ENCODE measurements at places on chromosomes 6 and 20.

GRCh38 chr6:139820210-139820609, 445.8 kb upstream of the CITED2 start:
- DNase-seq, result no peak

GRCh38 chr6:35895560-35895959, 25.3 kb downstream of the SRPK1 start:
- no peak for DNase-seq

DNA sequence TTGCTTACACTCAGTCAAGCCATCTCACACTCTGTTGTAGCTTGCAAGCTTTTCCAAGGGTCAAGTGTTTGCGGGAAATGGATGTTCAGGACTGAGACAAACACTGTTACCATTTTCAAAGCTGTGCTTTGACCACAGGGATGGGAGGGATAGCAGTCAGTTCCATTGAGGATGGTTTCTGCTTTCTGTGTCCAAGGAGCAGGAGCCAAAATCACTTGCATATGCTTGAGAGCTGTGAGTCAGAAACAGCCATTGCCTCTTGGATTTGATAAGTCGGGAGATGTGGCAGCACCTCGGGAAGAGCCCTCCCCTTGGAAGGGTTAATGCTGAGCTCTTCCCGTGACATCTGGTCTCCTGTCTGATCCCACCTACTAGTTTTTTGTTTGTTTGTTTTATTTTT, 85.2 kb downstream of the TCP11 start:
- no peak for DNase-seq

- DNase-seq, result no peak
These were observed 1.8 kb downstream of the PDRG1 start for GRCh38 chr20:31949877-31950646.

- no peak for DNase-seq
These were observed 117.9 kb upstream of the AKAP12 start for GRCh38 chr6:151121900-151122299.

DNA sequence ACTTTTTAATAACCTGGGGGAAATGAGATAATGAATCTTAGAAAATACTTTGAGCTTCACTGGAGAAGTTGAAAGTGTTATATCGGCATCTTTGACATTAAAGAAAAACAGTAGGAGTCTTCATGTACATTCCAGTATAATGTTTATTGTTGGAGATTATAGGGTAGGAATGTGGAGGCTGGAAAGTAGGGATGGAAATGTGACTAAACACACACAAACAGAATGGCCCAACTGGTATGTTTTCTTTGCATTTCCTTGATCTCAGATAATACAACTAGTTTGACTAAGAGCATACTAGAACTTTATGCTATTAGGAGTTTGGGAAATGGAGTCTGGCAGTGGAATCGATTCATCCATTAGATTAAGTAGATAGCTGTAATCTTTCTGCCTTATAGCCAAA, 10.1 kb upstream of the BAG2 start:
- DNase-seq, result no peak

DNA sequence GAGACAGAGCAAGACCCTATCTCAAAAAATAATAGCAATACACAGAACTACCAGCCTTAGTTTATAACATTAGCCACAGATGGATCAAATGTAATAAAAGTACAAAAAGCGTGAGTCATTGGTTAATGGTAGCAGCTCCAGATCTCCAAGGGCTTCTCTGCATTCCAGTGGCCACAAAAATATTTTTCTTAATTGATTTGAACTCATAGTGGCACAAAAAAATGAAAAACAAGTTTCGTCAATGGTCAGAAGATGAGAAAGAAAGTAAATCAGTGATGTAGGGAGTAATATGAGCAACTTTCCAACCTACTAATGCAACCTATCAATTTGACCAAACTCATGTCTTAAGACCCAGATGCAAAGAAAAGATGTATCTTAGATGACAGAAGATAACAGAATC, 79.6 kb downstream of the CEP57L1 start:
- no peak for DNase-seq

DNA sequence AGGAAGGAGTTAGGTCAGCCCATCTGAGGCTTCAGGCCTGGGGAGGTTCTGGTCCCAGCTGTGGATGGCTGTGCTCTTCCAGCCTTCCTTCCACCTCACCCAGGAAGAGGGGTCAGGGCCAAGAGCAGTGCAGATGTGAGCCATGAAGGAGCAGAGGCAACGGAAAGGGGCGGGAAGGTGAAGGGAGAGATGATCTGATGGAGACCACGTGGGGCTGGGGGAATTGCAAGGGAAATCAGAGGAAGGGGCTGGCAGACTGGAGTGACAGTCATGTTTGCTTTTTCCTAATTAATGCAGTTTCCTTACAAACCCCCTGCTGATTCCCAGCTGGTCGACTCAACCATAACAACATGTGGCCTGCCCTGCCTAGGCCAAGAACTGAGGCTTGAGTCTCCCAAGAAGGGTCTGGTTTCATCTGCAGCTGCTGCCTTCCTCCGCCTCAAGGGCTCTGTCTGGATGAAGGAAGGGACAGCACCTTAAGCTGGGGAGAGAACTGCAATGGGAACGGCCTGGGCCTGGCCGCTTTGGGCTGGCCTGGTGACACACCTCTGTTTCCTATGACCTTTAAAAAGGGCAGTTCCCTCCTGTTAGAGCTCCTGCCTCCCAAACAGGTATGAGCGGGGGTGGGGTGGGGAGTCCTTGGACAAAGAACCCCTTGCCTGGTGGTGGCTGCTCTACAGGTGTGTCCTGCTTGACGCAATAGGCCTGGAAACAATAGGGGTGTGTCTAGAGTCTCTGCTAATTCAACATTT, 7.8 kb upstream of the MRPS18A start:
- no peak for DNase-seq

GRCh38 chr6:121944354-121944753, 455.1 kb upstream of the HSF2 start:
- no peak for DNase-seq

GRCh38 chr6:11428895-11429294, 108.7 kb upstream of the TMEM170B start:
- DNase-seq, result peak; percentile 57

- no peak for DNase-seq
These were observed 46.9 kb downstream of the TRAF3IP2 start for GRCh38 chr6:111558690-111559187.

DNA sequence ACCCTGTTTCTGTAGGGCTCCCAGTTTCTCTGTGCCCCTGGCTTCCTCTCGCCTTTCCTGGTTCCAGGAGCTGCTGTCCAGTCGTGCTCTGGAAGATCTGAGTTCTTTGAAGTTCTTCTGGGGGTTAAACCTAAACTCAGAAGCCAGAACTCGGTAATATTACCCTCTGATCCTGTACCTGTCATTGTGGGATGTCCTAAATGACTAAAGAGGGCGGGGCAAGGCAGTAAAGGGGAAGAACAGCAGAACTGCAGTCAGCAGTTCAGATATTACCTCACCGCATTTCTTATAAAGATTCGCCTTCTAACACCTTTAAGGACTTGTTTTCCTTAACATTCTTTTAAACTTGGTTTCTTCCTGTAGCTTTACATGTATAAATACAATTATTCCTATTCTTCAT, 63.9 kb downstream of the FAM120B start:
- DNase-seq, result no peak

GRCh38 chr20:51169813-51170212, 146.9 kb upstream of the KCNG1 start:
- no peak for DNase-seq

GRCh38 chr6:2215342-2215741, 30.1 kb downstream of the GMDS start:
- no peak for DNase-seq

DNA sequence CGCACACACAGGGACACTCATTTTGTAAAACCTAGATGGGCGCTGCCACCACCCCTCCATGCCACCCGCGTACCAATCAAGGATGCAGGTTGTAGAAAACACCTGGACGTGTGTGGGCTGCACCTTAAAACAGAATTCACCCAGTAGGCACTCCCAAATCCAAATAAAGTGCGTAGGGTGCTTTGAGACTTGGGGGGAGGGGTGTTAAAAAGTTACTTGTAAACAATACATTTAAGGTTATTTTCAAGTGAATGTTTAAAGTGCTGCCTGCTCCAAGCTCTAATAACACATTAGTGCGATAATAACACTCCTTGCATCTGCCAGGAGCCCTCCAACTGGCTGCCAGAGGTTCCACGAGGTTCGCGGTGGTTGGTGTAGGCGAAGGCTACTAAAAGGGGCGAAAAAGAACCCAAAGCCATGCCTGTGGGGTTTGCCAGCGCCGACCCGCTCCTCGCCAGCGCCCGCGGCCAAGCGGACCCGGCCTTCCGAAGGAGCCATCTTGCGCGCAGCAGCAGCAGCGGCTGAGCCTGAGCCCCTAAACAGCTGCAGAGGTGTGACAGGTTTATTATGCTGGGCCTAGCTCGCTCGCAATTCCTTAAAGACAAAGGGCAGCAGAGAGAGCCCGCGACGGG, 11.5 kb downstream of the FOXC1 start:
- no peak for DNase-seq

GRCh38 chr6:37459981-37460800, 27.2 kb downstream of the CMTR1 start:
- no peak for DNase-seq

DNA sequence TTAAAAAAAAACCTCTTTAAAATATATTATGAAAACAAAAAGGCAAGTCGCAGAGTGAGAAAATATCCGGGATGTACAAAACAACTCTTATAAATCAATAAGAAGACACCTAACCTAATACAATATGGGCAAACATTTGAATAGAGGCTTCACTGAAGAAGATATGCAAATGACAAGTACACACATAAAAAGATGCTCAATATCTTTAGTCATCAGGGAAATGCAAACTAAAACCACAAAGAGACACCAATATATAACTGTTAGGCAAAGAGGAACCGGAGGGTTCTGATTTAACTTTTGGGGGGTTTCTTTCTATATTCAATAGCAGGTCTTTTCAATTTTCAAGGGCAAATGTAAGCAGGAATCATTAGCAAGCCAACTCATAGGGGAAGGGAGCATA, 480.7 kb upstream of the SPTLC3 start:
- DNase-seq, result no peak

DNA sequence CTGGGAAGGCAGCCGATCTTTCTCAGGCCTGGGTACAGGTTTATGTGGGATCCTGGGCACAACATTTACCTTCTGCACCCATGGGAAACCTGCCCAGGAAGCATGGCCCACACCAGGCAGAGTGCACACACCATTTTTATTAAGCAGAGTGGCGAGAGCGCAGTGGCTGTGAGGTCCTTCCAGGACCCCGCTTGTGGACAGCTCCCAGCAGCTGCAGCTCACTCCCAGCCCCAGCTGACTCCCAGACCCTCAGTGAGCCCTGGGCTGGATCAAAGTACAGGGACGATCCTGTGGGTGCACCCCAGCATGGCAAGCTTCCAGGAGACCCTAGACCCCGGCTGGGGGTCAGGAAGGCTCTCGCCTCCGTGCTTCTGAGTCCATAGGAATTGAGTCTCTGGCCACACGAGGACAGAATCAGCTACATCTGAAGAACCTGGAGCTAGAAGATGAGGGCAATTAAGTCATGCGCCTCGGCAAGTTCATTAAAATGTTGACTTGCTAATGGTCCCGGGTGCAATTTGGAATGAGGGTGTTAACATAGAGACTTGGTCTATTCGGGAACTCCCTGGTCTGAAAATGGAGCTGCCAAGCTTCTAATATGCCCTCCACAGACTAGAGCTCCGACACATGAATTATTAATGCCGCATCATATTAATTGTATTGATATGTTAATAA, 65.4 kb upstream of the SLCO4A1 start:
- DNase-seq, result no peak

GRCh38 chr6:132750455-132751248, 7.1 kb downstream of the VNN2 start:
- no peak for DNase-seq

GRCh38 chr6:52155791-52156576, 30.2 kb upstream of the IL17A start:
- DNase-seq, result no peak

- no peak for DNase-seq
These were observed 222.9 kb upstream of the DEFB112 start for GRCh38 chr6:50272611-50273010.

- no peak for DNase-seq
These were observed 182.2 kb upstream of the STXBP5 start for GRCh38 chr6:147022041-147022440.

DNA sequence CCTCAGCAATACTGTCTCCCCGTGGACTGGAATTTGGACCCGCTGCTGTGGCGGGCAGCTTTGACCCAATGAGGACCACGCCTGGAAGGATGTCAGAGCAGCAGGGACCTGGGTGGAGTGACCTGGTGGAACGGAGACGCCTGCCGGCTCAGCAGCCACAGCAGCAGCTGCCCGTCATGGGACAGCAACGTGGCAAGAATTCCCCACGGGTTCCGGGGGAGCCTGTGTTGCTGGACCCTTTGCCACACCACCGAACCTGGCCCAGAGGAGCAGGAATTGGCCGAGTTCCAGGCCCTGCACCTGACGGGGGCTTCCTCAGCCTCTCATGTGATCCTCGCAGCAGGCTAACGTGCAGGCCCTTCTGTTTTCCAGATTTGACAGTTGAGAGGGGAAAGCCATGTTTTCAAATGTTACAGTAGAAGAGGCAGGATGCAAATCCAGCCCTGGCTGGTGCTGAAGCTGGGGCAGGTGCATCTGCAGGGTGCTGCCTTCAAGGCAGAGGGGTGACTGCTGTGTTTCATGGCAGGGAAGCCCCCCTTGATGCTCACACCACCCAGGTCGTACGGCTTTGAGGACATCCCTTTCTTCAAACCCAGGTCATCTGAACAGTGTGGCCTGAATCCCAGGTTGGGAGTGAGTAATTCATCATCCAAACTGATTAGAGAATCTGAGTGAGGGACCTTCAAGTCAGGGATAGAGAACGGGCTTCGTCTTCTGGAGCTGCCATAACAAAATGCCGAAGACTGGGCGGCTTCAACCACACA, 93.4 kb downstream of the THBS2 start:
- DNase-seq, result no peak

GRCh38 chr6:116580198-116580597, 8.9 kb downstream of the RWDD1 start:
- DNase-seq, result no peak

GRCh38 chr20:50303573-50304500, 113.2 kb downstream of the CEBPB start:
- DNase-seq, result no peak

- DNase-seq, result no peak
These were observed 1.4 kb downstream of the RAET1E start for GRCh38 chr6:149896491-149896890.

GRCh38 chr6:169498916-169499513, 202.8 kb downstream of the WDR27 start:
- DNase-seq, result no peak

- no peak for DNase-seq
These were observed 15.0 kb downstream of the COL9A3 start for GRCh38 chr20:62831854-62832211.

- no peak for DNase-seq
These were observed 271.1 kb upstream of the CHD6 start for GRCh38 chr20:41889126-41889843.

DNA sequence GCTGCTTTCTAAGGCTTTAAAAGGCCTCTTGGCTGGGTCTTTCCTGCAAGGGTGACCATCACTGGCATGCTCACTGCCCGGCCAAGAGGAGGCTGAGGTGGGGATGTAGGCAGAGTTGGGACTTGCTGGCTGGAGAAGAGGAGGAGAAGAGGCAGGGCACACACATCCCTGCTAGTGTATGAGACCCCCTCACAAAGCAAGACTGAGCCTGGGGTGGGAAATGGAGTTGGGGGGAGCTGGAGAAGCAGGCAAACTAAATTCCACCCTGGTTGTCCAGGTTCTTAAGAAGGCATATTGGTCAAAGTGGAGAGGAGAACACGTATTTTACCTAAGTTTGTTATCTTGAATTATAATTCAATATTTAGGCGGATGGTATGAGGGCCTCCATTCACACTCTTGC, 1.7 kb upstream of the KIZ start:
- no peak for DNase-seq

Measured in activated CD4-positive, alpha-beta T cell treated with anti-CD3 and anti-CD28 coated beads, Interleukin-2, amount 10 ng/mL, durations not matched to agents 24 days and 14 days (primary cell).